ENCODE measurements at places on chromosomes 16 and 17.

GRCh38 chr16:48101069-48101674, 54.6 kb downstream of the ABCC12 start:
- no peak for DNase-seq

GRCh38 chr17:30422171-30422570, 43.4 kb downstream of the CPD start:
- DNase-seq, result no peak

DNA sequence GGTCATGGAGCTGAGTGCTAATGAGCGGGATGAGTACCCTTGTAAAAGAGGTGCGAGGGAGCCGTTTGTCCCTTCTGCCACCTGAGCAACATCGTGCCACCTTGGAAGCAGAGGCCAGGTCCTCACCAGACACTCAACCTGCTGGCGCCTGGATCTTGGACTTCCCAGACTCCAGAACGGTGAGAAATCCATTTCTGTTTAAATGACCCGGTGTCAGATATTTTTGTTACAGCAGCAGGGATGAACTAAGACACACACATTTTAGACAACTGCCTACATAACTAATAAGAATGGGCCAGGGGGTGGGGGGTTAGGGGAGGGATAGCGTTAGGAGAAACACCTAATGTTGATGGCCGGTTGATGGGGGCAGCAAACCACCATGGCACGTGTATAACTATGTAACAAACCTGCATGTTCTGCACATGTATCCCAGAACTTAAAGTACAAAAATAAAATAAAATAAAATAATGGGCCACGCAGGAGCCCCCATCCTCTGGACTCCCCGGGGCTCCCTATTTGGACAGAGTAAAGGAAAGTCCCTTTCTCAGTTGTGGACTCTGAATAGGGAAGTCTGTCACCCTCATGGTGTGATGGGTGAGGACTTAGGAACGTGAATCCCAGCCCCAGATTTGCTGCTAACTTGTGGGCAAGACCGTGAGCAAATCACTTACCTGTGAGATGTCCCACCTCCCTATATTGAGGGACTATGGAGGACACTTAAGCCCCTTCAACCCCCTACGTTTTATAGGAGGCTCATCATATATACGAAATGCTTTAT, 60.6 kb upstream of the DNAH17 start:
- no peak for DNase-seq

- no peak for DNase-seq
Measured at GRCh38 chr17:5545051-5545987, 39.0 kb downstream of the NLRP1 start.

GRCh38 chr17:29623283-29623647, 553 bp upstream of the CORO6 start:
- no peak for DNase-seq

GRCh38 chr16:54651440-54652195, 279.0 kb upstream of the IRX5 start:
- DNase-seq, result no peak

- DNase-seq, result no peak
Measured at GRCh38 chr17:61794792-61795191, 68.5 kb downstream of the BRIP1 start.

GRCh38 chr17:43316522-43317142, 82.2 kb upstream of the ARL4D start:
- DNase-seq, result no peak

GRCh38 chr17:29190592-29191207, 10.5 kb upstream of the MYO18A start:
- DNase-seq, result no peak

DNA sequence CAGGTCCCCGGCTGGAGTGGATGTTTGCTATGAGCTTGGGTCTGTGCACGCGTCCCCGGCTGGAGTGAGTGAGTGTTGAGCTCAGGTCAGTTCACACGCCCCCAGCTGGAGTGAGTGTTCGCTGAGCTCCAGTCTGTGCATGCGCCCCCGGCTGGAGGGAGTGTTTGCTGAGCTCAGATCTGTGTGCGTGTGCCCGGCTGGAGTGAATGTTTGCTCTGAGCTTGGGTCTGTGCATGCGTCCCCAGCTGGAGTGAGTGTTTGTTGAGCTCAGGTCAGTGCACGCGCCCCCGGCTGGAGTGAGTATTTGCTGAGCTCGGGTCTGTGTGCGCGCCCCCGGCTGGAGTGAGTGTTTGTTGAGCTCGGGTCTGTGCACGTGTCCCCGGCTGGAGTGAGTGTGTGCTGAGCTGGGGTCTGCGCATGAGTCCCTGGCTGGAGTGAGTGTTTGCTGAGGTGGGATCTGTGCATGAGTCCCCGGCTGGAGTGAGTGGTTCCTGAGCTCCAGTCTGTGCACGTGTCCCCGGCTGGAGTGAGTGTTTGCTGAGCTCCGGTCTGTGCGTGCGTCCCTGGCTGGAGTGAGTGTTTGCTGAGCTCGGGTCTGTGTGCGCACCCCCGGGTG, 284.2 kb downstream of the SNX29 start:
- no peak for DNase-seq

DNA sequence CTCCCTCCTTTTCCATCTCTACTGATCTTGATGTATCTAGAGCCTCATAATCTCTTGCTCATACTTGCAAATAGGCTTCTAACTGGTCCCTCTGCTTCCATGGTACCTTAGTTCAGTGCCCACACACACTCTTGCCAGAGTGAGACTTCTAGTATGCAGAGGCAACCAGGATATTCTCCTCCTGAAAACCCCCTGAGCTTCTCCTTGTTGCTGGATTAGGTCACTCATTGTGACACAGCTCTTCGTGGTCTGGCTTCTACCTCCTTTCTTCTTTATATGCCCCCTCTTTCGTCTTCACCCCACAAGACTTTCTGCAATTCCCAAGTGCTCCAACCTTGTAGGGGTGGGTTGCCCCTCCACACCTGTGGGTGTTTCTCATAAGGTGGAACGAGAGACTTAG, 2.5 kb upstream of the FAM20A start:
- DNase-seq, result no peak

DNA sequence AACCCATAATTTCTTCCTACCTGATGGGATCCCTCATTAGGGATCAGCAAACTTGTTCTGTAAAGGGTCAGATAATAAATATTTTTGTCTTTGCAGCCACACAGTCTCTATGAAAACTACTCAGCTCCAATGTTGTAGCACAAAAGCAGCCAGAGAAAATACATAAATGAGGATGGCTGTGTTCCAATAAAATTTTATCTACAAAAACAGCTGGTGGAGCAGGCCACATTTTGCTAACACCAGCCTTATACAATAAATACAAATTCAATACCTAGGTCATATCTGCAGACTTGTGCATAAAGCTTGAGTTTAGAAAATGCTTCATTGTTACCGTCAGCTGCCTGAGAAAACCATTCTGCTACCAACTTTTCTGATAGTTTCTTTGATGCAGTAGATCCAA, 38.4 kb upstream of the INTS2 start:
- DNase-seq, result no peak

GRCh38 chr17:49793309-49793708, 4.8 kb downstream of the KAT7 start:
- DNase-seq, result no peak

DNA sequence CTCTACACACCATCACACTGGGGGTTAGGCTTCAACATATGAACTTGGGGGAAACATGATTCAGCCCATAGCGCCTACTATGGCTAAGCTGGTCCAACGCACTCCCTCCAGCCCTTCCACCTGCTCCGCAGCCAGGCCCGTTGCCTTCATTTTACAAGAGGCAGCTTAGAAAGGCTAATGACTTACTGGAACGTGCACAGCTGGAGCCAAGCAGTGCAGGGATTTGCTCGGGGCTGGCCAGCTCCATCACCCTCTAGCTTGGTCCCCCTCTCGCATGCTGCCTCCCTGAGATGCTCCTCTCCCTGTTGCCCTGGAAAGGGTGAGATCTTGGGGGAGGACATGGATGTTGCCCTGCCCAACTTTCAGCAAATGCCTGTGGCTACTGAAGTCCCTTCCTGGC, 2.8 kb upstream of the CACNG1 start:
- no peak for DNase-seq

GRCh38 chr17:59165933-59166342, 10.4 kb downstream of the PRR11 start:
- DNase-seq, result peak; percentile 9

DNA sequence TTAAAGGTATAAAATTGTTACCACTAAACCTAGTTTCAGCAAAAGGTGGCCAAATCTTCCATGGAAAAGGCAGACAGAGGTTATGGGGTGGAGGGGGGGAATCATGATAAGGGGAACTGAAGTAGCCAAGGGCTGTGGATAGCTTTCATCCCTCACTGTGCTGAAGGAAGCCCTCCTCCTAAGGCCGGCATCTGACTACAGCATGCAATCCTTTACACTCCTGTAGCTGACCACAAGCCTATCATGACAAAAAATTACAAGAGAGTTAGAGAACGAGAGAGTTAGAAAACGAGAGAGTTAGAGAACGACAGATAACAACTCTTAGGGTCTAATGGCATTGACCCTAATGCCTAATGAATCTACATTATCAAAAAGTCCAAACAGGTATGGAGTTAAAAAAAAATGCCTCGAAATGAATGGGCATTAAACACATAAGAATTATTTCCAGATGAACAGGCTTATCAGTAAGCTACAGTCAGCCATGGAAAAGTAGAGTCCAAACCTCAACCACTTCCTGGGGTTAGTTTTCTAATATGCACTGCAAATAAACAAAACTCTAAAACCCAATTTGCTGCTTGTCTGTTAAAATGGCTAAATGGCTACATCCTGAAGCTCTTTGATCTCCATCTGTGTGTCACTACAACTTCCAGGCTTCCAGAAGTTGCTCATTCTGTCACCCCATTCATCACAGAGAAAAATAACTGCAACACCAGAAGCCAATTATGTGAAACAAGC, 29.7 kb downstream of the DUSP14 start:
- DNase-seq, result no peak

- no peak for DNase-seq
Measured at GRCh38 chr17:57892820-57893595, 43.2 kb upstream of the MRPS23 start.

DNA sequence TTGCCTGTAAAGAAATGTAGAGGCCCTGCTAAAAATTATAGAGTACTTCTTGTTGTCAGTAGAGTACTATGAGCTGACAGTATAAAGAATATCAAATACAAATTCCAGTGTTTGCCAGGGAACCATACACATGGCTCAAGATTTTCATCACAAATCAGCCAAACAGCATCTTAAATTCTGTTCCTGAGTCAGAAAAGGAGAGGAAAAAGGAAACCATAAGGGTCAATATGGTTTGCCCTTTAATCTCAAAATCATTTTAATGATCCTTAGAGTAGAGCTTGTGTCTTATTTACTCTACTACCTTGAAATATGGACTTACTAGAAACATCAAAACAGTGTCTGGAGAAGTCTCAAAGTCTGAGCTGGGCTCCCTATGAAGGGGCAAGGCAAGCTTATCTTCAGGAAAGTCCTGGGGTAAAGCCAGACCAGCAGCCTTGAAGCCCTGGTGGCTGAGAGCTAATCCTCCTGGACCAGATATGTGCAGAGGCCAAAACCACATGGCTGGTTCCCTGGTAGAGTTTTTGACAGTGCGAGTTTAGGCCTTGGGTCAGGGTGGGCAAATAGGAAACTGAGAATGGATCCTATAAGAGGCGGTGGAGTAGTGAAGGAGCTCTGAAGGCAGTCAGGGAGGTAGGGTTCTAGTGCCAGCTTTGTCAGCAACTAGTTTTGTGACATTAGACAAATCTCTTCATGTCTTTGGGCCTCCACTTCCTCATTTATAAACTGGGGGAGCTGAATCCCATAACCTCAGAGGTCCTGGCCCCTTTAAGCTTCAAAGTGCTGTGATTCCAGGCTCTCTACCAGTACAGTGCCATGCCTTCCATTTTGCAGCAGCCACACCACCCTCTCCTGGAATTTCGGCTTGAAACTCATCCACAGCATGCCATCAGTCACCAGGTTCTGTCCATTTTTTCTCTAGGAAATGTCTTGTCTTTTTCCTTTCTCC, 38.9 kb downstream of the MRTFB start:
- DNase-seq, result no peak

DNA sequence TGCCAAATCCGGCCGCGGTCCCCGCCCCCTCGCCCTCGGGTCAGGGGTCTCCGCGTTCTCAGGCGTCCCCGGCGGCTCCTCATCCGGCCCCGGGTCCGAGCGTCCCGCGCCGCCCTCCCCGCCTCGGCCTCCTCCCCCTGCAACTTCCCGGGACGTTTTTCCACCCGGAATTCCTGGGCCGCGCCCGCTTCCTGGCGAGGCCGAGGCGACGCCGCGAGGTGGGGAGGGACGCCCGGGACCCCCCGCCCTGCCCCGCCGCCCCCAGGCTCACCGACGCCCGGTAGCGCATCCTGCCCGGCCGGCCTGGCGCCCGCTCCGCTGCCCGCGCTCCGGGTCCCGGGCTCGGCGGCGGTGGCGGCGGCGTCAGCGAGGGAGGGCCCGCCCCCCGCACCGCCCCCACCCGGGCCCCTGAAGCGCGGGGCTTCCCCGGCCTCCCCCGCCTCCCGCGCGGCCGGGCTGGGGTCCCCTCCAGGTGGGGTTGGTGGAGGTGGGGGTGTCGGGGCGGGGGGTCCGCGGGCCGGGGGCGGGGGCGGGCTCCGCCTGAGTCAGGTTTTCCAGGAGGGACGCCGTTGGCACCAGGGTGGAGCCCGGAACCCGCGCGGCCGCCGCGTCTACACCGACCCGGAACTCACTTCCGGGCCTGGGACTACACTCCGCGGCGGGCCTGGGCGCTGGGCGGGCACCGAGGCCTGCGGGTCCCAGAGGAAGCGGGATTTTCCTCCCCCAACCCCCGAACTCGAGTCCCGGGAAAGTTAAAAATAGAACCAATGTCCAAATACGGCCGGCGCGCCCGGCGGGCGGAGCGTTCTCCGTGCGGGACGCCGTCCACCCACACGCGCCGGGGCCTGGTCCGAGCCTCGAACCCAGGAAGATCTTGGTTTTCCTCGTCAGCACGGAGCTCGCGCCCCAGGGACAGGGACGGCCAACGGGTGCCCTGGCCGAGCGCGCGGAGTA, 6.8 kb downstream of the MYO1C start:
- peak; percentile 45 for DNase-seq

DNA sequence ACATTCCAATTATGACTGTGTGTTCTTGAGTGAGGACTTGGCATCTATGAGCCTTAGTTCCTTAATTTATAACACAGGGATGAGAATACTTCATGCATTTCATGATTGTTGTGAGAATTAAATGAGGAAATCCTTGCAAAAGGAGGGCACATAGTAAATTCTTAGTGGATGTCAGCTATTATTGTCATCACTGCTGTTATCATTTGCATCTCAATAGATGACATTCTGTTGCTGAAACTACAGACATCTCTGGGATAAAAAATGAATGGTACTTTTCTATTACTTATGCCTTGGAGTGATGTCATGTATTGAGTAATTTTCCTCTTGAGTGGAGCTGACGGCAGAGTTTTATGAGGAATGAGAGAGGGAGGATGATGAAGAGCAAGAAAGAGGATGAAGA, 184.4 kb upstream of the CDH11 start:
- DNase-seq, result no peak

- DNase-seq, result no peak
Measured at GRCh38 chr17:83041305-83041704, 38.1 kb upstream of the METRNL start.

DNA sequence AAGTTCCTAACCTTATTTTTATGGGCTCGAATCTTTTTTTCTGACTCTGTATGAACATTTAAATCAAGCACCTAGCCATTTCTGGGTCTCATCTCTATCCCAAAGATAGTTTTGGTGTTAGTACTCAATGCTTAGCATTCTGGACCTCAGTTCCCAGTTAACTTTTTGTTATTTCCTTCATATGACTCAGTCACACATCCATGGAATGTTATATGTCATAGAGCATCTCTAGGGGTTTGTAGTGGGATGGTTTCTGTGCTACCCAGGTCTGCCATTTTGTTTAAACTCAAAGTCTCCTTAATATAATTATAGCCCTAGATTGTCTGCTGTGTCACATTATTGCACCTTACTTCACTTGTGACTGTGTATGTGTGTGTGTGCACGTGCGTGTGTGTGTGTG, 90.1 kb downstream of the EFCAB13 start:
- no peak for DNase-seq
